NB4 (cell line): ENCODE measurements at places on chromosomes 6 and 20.

DNA sequence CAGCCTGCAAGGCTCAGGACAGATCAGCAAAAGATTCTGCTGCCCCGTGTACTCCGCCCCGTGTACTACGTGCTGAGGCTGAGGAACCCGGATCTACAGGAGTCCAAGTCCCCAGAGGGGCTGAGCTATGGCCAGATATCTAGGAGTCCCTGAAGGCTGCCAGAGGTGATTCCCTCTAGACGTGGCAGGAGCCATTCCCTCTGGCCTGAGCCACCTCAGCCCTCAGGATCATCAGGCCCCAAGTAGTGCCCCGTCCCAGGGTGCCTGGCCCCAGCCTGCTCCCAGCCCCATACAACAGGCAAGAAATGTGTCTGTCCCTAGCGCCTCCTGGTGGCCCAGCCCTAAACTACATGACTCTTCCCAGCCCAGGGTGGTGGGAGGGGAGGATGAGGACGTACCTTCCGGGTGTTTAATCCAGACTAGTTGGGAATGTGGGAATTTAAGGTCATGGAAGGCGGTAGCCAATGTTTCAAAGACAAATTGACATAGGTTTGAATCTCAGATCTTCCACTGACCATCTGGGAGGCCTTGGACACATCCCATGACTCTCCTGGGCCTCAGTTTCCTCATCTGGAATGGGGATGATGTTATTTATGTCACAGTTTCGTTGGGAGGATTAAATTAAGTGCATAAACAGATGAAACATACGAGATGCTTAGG, 49.4 kb upstream of the PTPN1 start:
- peak; percentile 82 for DNase-seq

DNA sequence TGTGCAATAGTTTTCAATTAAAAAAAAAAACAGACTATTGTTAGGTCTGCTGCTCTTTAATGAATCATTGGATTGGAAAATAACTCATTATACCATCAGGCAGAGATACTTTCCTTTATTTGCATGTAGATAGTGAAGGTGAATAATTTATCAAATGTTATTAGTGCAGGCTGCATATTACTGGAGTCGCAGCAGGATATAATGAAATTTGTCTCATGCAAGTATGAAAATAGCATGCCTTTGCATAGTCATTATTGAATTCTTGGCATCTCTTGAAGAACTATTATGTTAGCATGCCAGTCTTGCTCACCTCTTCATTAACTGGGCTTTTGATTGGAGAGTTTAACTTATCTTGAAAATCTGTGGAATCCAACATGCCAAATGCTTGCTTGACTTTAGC, 241.7 kb downstream of the CDKAL1 start:
- DNase-seq = no peak

- no peak for DNase-seq
Observed at GRCh38 chr6:13413466-13413862, 73.9 kb downstream of the GFOD1 start.

DNA sequence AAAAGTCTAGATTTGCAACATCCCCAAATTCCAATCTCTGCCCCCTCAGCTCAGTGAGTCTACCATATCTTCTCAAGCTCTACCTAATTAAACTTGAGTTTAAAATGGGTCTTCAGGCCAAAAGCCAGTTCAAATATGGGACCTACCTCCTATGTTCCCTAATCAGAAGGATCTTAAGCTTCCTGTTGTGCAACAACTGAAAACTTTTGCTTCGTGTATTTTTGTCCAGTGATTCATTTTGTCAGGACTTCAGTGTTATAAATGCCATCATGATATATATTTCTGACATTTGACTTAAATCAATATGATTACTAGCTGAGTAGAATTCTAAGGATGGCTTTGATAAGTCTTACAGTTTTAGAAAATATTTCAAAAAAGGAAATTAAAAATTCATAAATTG, 622.6 kb upstream of the PTCHD4 start:
- DNase-seq = peak; percentile 4

- DNase-seq = peak; percentile 45
Observed at GRCh38 chr20:50930139-50930975, 880 bp downstream of the ADNP start.
